ENCODE measurements at places on chromosomes 4 and X.
A peak's percentile ranks its signal among the peaks of the same experiment; 100 is the strongest.

- DNase-seq, result no peak
These were observed 28.4 kb downstream of the LEF1 start for GRCh38 chr4:108140328-108140727.

GRCh38 chrX:22800806-22801205, 199.0 kb upstream of the DDX53 start:
- DNase-seq, result no peak

DNA sequence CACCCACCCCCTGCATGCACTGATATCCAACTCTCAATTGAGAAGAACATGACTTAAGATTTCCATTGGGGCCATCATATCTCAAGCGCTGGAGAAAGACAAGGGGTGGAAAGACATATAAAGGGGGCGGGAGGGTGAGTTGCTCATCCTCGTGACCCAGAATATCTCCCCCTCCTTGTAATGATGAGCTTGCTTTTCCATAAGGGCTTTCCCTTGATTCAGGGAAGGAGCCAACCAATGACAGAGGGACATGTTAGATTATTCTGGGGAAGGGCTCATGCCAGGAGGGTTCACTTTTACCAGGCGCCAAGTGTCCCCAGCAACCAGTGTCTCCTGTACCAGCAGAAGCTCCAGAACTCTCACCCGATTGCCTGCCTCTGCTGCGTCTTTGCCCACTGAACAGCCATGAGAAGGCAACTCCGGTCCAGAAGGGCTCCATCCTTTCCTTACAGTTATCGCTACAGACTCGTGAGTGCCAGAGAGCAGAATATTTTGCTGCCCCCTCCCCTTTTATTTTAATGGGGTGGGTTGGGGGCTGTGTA, at the start of gene ATP1B4:
ATP1B4 (plus strand) TSS at position 326 of the 542 bp plus-strand sequence; CDS start at position 406, 80 bp downstream.
- no peak for DNase-seq

- DNase-seq, result no peak
These were observed 673 bp downstream of the PARM1 start for GRCh38 chr4:74933562-74934015.

GRCh38 chr4:66071911-66072310, 401.6 kb upstream of the EPHA5 start:
- DNase-seq, result no peak

DNA sequence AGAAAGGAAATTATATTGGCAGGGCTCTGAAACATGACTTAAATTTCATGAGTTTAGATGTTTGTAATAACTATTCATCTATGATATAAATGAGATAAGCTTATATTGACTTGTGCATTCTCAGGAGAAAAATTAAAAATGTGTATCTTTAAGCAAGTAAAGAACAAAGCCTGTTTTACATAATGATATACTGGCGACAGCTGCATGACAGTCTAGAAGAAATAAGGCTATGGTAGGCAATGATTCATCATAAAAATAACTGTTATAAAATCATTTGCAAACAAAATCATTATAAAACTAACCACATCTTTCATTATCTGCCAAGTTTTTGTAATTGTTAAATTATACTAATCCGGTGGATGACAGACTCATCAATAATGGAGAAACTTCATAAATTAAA, 188.1 kb downstream of the ADAM29 start:
- no peak for DNase-seq

GRCh38 chrX:52346174-52347165, 22.4 kb upstream of the XAGE2 start:
- DNase-seq, result no peak

- DNase-seq, result peak; percentile 3
These were observed at the start of gene EDA2R for GRCh38 chrX:66638591-66639500. EDA2R (minus strand) TSS chrX:66639078; CDS start chrX:66616020, 23,058 bp downstream.

DNA sequence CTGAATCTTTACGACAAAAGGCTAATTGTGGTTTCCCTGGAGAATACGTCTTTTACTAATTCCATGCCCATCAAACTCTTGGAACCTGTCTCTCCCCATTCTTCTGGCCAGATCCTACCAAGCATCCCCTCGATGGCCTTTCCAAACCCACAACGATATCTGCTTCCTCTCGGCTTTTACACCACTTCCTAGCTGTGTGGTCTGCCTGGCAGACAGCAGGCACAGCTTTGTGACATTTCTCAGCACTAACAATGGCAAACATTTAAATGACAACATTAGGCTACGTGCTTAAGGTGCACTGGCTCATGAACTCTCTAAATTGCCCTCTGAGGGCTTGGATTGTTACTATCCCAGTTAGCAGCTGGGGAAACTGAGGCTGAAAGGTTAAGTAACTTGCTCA, 141.0 kb downstream of the NSUN7 start:
- DNase-seq, result no peak

GRCh38 chr4:112185334-112185733, 40.1 kb downstream of the FAM241A start:
- no peak for DNase-seq

DNA sequence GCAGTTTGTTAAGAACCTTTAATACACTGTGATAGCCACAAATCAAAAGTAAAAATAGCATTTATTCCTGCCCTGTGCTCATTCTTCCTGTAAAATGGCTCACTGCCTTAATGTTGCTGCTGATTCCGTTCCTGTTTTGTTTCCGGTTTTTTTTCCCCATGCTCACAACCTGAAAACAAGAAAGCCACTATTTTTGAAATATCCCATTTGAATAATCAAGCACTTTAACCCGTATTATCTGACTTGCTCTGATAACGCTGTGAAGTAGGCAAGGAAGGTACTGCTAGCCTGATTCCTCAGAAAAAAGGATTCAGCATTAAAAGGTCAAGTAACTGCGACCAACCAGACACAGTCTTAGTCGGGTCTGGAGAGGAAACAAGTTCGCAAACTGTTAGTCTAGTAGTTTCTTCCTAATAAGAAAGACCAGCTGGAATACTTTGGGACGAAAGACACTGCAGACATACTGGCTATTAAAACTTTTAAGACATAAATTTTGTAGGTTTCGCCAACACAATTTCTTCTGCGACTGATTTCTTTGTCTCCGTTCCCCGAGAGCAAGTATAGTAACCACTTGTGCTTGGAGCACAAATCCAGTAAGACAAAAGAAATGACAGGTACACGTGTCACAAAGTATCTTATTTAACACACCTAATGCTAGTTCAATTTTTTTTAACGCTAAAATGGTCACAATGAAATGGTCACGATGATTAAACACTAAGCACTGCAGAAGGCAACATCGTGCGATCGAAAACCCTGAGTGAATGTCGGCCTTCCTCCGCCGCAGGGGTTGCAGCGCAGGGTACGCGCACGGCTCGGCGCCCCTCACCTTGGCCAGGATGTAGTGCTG, 802 bp downstream of the COX18 start:
- peak; percentile 51 for DNase-seq
